HCT116 (cell line): ENCODE measurements at places on chromosomes 5 and 9.

DNA sequence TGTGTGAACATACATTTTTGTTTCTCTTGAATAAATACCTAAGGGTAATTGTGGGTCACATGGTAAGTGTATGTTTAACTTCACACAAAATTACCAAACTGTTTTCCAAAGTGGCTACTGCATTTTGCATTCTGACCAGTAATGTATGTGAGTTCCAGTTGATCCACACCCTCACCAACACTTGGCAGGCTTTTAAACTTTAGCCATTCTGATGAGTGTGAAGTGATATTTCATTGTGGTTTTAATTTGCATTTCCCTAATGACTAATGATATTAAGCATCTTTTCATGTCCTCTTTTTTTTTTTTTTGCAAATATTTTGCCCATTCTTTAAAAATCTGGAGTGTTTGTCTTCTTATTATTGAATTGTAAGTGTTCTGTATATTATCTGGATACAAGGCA, 53.5 kb upstream of the MAST4 start:
- no peak for DNase-seq

DNA sequence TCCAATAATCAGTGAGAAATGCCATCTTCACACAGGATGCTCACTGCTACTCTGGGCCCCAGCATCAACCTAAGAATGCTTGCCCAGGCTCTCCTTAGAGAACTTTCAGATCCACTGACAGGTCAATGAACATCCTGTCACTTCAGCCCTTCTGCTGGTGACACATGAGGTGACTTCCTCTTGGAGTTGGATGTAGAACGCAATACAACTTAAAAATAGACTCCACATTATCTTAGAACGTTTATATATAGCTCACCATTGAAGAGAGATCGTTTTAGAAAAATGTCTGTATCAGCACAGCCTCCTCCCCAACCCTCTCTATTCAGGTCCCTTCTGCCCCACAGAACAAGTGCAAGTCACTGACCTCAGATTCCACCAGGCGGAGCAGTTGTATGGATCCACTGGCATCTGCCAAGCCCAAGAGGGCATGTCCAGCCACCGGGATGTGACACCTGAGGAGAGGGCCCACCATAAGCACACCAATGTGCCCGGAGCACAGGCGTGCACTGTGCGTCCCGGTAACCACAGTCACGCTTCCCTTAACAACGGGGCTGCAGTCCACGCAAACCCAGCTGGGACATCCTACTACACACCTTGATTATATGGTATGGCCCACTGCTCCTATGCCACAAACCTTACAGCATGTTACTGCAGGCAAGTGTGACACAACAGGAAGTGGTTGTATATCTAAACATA, 2.9 kb downstream of the DPH7 start:
- no peak for DNase-seq

GRCh38 chr9:114001794-114002261, 76.3 kb downstream of the AMBP start:
- no peak for DNase-seq

DNA sequence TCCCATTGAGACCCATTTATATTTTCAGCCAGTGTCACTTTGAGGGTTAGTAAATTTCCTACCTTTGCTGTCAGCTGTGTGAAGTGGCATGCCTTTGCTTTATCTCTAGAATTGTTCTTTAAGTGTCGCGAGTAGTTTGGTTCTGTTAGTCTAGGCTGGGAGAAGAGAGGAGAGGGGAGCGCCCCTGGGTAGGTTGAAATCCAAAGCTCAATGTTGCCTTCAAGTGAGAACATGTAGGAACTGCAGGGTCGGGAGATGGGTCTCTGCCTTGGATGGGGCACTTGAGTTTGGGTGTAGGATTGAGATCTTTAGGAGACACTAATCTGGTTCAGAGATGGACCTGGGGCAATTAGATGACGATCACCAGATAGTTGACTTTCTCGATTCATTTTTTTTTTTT, 46.3 kb downstream of the STC2 start:
- no peak for DNase-seq

GRCh38 chr5:133423618-133424282, 188.6 kb downstream of the FSTL4 start:
- DNase-seq, result peak; percentile 16
